ENCODE measurements at places on chromosomes 4 and X.

- DNase-seq, result no peak
Observed at GRCh38 chrX:68830419-68831404, 1.9 kb downstream of the EFNB1 start.

- DNase-seq, result no peak
Observed at GRCh38 chr4:171573181-171573580, 240.0 kb upstream of the GALNTL6 start.

DNA sequence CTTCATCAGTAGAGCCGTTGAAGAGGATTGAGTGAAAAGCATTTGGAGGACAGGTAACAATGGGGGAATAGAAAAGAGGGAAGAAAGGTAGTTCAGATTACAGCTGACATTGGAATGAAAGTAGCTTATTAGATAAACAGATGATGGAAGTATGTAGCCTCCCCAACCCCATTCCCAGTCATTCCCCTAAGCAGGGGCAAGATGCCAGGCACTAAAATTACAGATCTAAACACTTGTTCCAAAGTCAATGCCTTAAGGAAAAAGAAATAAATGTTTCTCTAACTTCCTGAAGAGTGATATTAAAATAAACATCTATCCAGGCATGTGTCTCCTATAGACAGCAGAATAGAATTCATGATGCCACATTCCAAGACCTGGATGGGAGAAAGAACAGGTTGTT, 350.8 kb downstream of the PDGFC start:
- no peak for DNase-seq

GRCh38 chr4:153780876-153781275, 8.0 kb downstream of the SFRP2 start:
- no peak for DNase-seq

DNA sequence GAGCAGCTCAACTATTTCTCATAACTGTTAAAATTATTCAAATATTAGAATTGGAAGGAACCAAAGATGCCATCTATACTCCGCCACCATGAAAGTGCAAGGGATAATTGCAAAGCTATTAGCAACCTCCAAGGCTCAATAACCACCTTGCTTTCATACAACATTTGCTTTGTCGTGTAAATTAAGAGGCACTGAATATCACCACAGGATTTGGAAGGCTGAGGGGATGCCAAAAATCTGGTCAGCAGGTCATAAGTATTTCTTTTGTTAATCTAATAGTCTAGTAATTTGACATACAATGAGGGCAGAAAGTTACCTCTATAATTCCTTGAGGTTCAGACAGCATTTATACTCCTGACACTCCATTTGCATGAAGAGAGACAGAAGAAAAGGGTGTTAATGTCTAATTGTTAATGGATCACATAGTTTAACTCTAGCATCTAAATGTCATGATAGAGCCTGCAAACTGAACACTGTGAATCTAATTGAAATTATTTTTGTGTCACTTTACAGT, 200.9 kb upstream of the DIAPH2 start:
- no peak for DNase-seq

- DNase-seq, result no peak
Observed at GRCh38 chrX:108442901-108443464, 3.3 kb downstream of the COL4A5 start.

DNA sequence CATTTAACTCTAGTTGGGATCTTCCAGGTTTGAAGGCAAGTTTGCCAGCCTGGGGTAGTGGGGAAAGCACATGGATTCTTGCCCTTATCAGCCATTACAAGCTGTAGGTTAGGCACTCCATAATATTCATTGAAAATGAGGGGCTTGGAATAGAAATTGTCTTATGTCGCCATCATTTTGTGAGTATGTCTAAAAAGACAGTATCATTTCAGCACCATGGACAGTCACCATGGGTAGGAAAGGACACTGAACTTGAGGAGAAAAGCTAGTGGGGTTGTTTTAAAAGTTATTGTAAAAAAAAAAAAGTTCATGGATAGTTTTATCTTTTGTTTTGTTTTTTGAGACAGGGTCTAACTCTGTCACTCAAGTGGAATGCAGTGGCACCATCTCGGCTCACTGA, 356.1 kb downstream of the HNRNPD start:
- peak; percentile 6 for DNase-seq

GRCh38 chr4:31674313-31674947, 954.3 kb downstream of the PCDH7 start:
- no peak for DNase-seq
